Right kidney (tissue), 9 donors: ENCODE measurements at places on chromosomes 3 and 15.

GRCh38 chr3:56680054-56680580 lies 2.9 kb downstream of the TASOR start:
- no peak for DNase-seq

GRCh38 chr3:194140520-194141414 lies 4.8 kb downstream of the HES1 start:
- peak; percentile 86 for DNase-seq

DNA sequence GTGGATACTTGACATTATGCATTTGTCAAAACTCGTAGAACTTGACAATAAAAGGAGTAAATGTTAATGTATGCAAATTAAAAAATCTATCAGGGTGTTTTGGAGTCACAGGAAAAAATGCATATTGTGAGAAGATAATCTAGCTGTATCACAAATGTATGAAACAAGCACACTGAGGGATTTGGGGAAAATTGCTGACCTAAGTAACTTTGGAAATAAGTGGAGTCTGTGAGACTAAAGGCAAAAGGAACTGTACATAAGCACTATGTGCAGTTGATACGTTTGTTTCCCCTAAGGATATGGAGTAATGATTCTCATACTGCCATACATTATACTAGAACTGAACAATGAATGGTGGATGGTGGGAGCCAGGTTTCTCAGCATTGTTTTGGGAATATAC lies 43.2 kb upstream of the WDR72 start:
- DNase-seq, result no peak

GRCh38 chr3:3316521-3316920 lies 137.0 kb upstream of the CRBN start:
- DNase-seq, result no peak

DNA sequence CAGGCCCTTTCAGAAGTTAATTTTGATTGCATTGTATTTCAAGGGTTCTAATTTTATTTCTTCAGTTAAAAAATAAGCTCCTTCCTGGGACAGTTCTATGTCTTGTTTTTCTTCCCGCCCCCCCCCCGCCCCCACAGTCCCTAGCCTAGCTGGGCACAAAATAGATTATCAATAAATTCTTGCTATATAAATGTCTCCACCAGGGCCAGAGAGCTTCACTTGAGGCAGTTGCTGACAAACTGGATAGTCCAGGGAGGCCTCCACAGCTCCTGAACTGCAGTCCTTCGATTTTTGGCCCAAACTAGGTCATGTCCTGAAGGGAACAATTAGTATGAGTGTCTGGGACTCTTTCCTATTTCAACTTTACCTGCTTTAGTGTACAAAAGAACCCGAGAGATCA lies 9.9 kb upstream of the CSPG5 start:
- no peak for DNase-seq

- no peak for DNase-seq
These were observed 14.1 kb downstream of the SIDT1 start for GRCh38 chr3:113546414-113546893.

DNA sequence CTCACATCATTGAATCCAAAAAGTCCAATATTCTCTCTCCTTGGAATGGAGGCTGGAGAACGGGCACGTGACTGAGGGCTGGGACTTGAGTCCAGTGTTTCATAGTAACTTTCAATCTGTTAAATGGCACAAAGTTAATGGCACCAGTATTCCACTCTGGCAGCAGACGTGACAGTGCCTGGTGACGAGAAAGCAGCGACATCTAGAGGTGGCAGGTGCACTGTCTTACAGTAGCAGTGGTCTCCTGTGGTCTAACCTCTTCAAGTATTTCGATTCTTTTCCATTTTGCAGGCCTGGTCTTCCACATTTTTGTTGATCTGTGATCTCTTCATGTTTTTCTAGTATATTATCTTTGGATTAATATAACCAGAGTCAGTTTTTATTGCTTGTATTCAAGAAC lies 107.1 kb downstream of the OXSM start:
- DNase-seq, result no peak

- DNase-seq, result no peak
These were observed 6.9 kb upstream of the VWA5B2 start for GRCh38 chr3:184222521-184222920.

DNA sequence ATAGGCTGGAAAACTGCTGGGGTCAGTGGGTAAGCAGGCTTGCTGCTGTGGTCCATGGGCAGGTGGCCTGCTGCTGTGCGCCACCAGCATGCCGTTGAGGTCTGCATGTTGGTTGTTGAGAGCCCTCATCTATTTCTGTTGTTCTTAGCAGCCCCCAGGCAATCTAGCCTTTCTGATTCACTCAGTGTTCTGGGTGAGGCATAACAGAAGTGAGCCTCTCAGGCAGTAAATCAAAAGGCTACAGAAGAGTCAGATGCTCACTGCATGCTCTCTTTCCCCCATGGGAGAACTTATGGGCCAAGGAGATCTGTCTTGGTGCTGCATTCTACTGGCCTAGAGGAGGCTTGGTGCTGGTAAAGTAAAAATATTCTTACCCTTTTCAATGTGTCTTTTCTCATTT lies 67.8 kb upstream of the ATP10A start:
- no peak for DNase-seq

DNA sequence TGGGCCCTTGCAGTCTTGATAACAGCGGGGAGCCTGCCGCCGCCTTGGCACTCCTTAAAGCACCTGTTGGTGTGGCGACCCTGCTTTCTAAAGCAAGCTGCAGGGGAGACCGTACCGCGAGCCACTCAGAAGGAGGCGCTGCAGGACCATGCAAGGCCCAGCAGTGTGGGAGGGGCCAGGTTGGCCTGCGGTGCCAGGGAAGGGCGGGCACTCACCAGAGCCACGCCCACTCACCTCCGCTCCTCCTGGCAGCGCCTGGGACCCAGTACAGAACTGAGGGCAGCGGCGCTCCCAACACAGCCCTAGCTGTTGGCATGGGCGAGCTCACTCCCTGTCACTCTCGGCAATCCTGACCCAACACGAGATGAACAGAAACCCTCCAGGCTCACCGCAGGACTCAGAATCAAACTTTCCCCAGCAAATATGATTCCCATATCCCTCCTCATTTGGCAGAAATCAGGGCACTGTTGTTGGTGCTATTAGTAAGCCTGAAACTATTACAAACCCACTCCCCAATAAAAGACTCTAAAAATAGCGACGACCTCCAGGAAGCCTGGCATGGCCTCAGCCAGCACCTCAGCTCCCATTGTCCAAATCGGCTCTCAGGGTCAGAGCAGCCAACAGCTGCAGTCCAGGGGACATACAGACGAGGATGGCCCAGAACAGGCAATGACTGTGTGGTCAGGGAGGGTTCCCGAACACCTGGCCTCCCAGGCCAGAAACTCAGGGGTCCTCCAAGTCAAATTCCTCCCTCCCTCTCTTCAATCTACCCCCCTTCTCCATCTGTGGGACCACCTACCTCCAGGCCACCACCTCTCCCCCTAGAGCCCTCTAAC lies 77.2 kb downstream of the TBC1D2B start:
- DNase-seq, result no peak

DNA sequence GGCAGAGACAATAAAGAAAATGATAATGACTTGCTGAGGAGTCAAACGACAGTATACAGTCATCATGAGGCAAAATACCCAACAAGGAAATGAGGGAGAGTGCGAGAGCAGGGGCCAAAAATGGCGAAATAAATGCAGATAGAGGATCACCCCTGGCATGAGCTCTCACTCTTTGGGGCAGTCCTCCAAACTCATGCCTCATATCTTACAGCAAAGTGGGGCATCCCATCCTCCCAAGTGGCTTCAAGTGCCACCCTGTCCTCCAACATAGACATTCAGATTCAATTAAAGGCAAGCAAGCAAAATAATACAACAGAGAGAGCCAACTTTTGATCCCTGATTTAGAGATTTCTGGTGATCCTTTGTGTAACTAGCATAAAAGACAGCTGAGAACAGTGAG lies 278.4 kb downstream of the GBE1 start:
- no peak for DNase-seq

- DNase-seq, result no peak
These were observed 22.7 kb upstream of the ZNF639 start for GRCh38 chr3:179299999-179300613.

DNA sequence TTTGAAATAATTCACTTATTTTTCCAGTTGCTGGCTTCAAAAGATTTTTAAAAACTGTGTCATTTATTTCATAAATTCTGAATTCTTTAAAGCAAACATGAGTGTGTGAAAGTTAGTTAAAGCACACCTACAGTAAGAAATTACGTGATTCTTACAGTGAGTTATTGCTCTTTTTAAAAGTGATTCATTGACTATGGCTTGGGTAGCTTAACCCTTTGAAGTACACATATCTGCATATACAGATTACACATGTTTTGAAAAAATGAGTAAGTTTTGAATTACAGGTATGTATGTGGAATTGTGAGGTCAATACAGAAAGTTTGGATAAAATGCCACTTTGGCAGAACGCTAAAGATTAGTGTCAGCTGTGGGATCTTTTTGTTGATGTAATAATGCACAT lies 64.5 kb upstream of the MBNL1 start:
- no peak for DNase-seq

DNA sequence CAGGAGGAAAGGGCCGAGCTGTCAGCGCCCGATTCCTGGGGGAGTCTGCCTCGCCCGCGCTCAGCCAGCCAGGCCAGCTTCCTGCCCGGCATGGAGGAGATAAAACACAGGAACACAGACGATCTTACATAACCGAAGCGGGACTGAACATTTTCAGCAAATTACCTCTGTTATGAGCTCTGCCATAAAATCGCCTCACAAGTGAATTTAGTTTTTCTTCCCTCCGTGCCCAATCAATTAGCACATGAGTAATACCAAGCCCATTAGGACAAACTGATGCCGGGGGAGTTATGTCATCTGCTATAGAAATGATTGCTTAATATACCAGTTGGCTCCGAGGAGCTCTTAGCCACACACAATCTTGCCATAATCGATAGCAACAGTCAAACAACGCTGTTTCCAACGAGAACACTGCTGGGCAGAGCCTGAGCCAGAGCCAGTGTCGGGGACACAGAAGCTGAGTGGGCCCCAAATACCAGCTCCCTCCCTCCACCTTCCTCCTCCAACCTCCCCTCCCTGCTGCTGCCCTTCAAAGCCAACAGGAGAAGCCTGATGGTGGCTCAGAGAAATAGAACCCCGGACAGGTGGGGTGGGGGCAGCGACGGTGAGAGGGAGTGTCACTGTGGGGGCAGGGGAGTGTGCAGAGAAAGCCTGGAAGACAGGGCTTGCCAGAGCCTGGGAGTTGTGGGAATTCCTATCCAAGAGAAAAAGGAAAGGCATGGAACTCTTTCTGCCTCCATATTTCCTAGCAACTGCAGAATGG lies 279.4 kb upstream of the TLE3 start:
- DNase-seq, result peak; percentile 53

DNA sequence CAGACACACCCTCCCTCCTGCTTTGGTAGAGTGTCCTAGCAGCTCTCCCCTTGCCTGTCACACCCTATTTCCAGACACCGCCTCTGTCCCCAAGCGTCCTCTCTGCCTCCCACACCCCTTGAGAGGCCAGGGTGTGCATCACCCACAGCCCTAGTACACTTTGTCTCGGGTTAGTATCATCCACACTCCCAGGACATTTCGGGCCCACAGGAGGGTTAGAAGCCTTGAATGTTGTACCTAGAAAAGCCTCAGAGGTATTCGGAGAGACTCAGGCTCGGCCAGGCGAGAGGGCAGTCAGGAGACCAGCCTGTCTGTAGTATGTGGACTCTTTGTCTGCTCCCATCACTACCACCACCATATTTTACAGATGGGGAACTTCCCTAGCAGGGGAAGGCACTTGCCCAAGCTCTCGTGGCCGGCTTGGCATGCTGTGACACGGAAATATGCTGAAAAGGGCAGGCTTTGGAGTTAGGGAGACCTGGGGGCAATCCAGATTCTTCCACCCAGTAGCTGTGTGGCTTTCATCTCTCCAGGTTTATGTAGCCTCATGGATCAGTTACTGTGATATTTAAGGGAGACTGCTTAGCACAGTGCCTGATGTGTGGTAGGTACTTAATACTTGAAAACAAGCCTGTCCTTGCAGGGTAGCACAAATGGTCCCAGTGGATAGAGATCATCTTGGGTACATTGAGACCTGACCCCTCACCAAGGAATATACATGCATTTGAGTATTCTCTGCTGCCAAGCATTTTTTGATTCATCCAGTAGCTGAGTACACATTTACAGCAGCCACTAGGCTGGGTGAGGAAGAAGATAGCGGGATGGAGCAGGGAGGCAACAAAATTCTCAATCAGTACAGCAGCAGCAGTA lies 1.4 kb downstream of the TMEM43 start:
- DNase-seq, result no peak

DNA sequence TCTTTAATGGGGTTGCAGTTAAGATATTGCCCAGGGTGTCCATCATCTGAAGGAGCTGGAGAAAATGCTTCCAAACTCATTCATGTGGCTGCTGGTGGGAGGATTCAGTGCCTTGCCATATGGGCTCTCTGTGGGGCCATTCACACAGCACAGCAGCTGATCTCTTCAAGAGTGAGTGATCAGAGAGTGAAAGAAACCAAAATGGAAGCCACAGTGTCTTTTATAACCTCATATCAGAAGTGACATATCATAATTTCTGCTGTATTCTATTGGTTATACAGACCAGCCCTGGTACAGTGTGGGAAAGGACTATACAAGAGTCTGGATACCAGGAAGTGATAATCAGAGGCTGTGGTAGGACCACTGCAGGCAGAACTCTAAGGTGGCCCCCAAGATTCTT lies 33.6 kb downstream of the HHLA2 start:
- no peak for DNase-seq

DNA sequence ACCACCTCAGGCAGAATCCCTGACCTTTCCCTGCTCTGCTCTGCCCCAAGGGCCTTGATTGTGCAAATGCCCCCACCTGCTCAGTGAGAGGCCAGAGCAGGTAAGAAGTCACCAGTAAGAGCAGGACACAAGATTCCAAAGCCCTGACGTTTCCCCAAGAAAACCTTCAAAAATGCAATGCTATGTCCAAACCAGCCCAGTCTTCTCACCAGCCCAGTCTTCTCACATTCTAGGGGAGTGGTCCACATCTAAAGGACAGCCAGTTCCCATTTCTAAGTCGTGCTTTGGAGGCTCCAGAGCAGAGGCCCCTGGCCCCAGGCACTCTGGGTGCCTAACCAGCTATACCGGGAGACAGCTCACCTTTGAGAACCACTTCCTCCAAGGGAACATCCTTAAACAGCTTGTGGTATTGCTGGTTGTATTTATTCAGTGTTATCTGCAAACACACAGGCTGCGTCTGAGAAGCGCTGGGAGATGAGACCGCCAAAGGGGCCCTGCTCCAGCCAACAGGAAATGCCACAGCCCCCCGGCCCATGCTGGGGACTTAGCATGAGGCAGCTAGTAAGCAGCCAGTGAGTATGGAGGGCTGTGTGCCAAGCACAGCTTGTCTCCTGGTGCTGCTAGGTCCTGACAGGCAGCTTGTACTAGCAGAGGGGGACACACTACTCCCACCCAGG lies 29.3 kb downstream of the GRAMD2A start:
- no peak for DNase-seq

- DNase-seq, result no peak
These were observed 8.2 kb upstream of the C3orf38 start for GRCh38 chr3:88141458-88142083.

GRCh38 chr15:49620199-49620598 lies 419 bp downstream of the FAM227B start:
- no peak for DNase-seq
